ENCODE measurements at places on chromosomes 11 and 22. TPM values are rescaled to one million over a fixed set of nuclear protein-coding genes. Genes with fewer than 3 reads are reported as not detected.

TRIM51 gene
- total RNA-seq: not detected

SHANK3 gene
- total RNA-seq: 0.86 TPM

CLCF1 gene
- total RNA-seq: 3.5 TPM

KREMEN1 gene
- 2.6 TPM for total RNA-seq

IL18 gene
- total RNA-seq: 1.6 TPM

NPTXR gene
- total RNA-seq: 0.64 TPM

LRRC32 gene
- total RNA-seq: 25.8 TPM

CNGA4 gene
- 0.43 TPM for total RNA-seq

KCTD21 gene
- 8.1 TPM for total RNA-seq

PHF21B gene
- not detected for total RNA-seq

SMTNL1 gene
- total RNA-seq: not detected

GLYAT gene
- total RNA-seq: not detected

ARVCF gene
- total RNA-seq: 6.0 TPM
